ENCODE measurements at places on chromosomes 4 and X. TPM values are rescaled to one million over a fixed set of nuclear protein-coding genes. Genes with fewer than 3 reads are reported as not detected.

- no peak for DNase-seq
Measured at GRCh38 chr4:114400531-114400930, 198.1 kb upstream of the UGT8 start.

DNA sequence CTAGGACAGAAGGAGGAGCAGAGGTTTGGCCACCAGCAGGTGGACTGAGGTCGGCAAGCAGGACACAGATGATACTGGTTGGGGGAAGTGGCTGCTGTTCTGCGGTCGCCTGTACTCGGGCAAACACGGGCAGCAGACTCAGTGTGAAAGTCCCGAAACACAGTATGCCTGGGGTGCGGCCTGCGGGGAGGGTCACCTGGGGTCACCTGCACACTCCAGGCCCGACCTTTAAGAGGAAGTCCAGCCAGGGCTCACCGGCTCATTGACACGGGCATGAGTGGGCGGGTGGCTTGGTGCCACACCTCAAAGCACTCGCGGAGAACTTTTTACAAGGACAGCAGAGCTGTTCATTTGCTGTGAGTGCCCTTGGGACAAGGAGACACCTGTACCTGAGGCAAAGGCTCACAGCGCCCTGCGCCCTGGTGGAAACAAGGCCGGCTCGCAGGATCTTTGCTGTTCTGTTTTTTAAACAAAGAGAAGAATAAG, 71.5 kb upstream of the MXD4 start:
- DNase-seq, result no peak

The MAGEC1 gene
- 0.06 TPM for polyA plus RNA-seq

GRCh38 chr4:45350438-45350837, 624.1 kb upstream of the GNPDA2 start:
- peak; percentile 40 for DNase-seq

DNA sequence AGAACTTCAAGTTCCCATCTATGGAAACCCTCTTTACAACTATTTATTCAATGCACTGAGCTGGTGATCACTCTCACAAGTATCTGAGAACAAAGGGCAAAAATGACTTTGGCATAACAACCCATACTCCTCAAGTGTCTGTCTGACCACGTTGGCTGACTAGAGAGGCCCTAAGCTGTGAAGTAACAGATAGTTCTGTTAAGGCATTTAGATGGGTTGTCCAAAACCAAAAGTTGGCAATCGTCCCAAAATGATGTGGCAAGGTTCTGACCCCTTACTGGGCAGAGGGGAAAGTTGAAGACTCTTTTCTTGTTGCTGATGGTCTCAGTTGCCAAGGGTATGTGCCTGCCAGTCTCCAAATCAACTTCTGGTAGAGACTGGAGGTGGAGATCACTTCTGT, 524.8 kb downstream of the PPARGC1A start:
- DNase-seq, result no peak

GRCh38 chrX:7077241-7078230, 70.0 kb upstream of the STS start:
- DNase-seq, result no peak

DNA sequence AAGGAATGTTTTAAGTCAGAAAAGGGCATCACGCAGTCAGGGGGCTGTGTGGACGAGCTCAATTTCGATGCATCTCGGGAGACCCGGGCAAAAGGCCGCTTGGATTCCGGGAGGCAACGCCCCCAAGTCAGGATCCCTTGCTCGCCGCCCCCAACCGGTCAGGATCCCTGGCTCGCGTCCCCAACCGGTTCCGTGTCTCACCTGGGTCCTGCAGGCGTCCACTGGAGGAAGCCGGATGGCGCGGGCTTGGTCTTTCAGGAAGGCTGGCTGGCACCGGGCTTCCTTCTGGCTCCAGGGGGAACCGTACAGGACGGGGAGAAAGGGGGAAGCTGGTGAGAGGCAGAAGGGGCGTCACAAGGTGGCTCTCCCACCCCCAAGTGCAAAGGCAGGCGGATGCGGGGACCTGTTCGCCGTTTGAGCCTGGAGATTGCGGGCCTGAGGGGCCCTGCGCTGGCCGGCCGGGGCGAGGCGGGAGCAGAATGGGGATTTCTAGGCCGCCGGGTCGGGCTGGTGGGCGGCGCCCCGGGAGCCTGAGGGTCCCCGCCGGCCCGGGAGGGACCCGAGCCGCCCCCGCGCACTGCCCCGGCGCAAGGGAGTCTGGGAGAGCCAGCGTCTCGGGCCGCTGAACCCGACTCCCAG, 84.7 kb downstream of the HPRT1 start:
- peak; percentile 60 for DNase-seq

The VCX2 gene
- polyA plus RNA-seq, result not detected

- no peak for DNase-seq
Measured at GRCh38 chr4:141133999-141134995, 1.0 kb upstream of the RNF150 start.

DNA sequence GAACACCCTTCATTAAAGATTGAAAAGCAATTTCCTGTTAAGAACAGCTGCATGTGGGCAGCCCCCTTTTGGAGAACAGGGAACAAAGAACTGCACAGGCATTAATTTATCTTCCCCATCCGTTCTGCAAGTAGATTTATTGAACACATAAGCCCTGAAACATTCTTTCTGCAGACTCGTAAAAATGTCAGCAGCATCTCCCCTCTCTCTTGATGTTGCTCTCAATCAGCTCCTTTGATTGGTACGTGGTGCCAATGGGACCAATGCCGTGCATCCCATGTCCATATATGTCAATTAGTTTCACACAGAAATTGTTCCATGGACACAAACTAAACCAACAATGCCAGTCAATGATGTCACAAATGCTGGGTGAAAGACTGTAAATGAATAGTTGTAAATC, 228.5 kb upstream of the RASGEF1B start:
- no peak for DNase-seq

DNA sequence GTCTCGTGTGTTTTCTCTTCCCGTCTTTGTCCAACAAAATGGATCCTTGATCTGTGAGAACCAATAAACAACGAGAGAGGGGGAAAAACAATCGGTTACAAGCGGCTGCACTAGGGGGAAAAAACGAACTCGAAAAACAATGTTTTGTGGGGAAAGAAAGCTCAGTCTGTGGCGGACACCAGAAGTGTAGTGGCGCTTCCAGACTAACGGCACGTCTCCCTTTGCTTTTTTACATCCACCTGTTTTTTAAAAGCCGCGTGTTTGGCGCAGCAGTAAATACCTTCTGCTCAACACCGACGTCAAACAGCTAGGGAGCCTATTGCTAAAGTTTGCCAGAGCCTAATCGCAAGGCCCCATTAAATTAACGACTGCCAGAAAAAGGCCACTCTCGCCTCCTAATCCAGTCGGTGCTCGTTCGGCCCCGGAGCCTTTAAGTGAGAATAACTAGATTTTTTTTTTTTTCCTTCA, 3.3 kb downstream of the NKX6-1 start:
- DNase-seq, result no peak

The NR0B1 gene
- polyA plus RNA-seq, result 0.15 TPM

DNA sequence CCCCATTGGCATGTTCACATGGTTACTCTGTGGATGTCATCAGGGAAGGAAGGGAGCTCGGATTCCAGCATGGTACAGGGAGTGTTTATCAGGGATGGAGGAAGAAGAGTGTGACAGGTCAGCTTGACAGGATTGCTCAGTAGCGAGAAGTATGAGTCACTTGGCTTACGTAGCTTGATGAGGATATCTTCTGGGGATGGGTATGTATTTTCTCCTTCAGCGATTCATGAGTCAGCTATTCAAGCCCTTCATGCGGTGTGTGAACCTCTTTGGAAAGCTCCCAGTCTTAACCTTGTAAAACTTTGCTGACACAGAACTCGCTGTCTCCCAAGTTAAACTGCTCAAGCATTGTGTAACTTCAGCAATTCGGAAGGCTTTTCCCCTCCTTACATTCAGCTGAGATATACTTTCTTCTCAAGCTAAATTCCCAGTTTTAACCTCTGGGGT, 275.4 kb downstream of the ARHGAP10 start:
- DNase-seq, result no peak

The MAD2L1 gene
- 13.3 TPM for polyA plus RNA-seq

DNA sequence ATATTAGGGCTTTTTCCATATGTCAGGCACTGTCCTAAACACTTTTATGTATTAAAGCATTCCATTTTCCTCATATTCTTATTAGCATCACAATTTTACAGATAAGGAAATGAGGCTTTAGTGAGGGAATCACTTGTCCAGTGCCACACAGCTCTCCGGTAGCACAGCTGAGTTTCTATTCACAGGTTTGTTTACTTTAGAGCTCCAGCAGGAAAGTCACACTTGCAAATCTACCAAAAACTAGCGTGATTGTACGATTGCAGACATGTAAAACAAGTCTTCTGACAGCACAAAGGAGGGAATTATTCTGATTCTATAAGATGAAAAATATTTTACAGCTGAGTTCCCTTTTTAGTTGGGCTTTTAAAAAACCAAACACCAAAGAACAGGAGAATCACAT, 472.1 kb downstream of the TMA16 start:
- no peak for DNase-seq

- DNase-seq, result no peak
Measured at GRCh38 chrX:16785247-16786138, 773 bp upstream of the TXLNG start.

The PF4V1 gene
- polyA plus RNA-seq, result not detected

DNA sequence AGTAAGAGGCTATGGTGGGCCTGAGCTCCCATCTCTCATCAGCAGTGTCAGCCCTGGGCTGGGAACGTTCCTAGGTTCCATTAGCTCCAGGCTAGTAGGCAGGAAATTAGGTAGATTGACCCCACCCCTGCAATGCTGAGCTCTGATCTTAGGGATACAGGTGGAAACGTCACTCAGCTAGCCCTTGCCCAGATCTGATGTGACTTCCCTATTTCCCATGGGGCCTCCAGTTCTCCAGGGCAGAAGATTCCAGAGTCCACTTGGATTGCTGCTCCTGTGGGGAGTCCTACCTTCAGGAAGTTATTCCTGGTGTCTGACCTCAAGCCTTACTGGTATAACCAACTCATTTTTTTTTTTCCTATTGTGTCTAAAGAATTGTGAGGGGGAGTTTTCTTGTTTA, 81.1 kb downstream of the EFNB1 start:
- DNase-seq, result no peak

DNA sequence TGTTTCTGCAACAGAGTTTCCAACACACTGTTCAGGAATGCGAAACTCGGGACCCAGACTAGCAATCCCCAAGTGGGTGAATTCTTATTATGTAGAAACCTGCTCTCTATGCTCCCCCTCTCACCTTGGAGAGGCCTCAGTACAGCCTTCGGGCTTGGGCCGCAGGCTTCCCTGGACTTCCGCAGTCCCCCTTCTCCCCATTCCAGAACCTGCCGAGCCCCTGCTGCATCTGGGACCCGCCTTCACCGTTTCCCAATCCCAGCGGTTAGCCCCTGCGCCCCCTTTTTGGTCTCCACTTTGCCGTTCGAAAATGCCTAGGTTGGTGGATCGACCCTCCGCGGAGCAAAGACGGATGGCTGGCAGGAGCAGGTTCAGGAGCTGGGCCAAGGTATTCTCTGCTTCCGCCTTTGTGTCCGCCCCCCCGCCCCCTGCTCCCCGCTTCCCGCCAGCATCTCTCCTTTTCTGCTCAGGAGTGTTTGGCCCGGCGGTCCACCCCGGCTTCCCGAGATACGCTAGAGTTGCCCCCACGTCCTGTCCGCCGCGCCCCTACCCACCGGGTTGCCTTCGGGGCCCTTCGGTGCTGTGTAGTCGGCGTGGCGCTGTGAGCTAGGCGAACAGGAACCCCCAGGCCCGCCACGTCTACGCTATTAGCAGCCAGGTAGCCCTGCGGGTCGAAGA, 11.5 kb downstream of the HAND2 start:
- no peak for DNase-seq

The TLR10 gene
- 0.41 TPM for polyA plus RNA-seq

DNA sequence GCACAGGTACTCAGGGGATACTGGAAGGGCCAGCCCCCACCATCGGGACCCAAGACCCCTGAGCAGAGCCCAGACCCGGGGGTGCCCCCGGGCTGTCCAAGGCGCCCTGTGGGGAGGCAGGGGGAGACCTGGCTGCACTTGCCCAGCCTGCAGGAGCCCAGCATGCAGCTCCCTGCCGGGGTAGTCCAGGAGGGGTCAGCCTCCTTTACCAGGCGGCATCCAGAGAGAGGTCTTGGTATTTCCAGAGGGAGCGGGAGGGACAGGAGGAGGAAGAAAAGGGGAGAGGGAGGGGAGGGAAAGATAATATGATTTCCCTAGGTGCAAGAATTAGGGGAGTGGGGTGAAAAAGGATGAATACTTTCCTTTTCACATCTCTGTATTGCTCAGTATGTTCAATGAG, 97.5 kb downstream of the ABLIM2 start:
- DNase-seq, result no peak

DNA sequence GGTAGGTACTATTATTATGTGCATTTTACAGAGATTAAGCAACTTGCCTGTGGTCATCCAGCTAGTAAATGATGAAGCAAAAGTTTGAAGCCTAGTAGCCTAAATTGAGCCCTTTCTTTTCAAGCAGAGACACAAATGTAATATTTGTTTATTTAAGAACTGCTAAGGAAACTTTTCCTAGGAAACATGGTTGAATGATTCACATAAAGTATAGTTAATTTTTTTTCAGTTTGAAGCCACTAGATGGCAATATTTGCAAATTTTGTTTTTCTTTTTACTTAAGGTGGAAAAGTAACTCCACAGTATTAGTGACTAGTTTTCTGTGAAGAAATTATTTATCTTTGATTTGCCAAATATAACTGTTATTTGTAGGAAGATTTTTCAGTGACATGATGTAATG, 52.8 kb upstream of the ANKRD17 start:
- DNase-seq, result no peak

DNA sequence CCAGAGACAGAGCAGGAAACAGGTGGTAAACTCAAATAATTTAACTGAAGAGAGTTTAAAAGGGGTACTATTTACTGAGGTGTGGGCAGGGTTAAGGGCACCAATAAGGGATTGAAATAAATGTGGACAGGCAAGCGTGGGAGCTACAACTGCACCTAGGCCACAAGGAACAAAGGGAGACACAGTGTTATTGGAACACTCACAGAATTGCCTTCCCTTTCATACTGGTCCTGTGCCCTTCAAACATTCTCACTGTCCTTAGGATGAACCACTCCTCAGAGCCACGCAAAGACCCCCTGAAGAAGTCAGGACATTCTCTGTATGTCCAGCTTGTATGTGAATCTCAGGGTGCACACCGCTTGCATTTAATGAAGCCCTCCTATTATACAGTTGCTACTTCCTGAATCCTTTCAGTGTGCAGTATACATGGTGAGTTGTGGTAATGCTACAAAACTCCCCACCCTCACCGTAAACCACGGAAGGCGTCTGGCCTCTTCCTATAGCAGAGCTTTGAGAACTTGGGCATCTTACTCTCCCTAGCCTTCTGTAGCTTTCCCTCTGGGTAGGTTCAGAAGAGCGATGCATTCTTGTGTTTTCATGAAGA, 9.6 kb upstream of the MRPL1 start:
- DNase-seq, result no peak

The RHOH gene
- polyA plus RNA-seq, result 0.13 TPM

The OPRPN gene
- not detected for polyA plus RNA-seq

The SPANXN4 gene
- not detected for polyA plus RNA-seq

DNA sequence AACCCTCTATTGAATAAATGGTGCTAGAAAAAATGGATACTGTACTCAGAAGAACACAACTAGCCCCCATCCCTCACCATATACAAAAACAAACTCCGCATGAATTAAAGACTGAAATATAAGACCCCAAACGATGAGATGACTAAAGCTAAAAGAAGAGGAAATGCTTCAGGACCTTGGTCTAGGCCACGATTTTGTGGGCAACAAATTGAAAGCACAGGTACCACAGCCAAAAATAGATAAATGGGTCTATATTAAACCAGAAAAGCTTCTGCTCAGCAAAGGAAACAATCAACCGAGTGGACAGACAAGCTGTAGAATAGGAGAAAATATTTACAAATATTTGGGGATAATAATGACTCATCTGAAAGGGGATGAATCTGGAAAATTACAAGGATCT, 86.4 kb upstream of the DHRSX start:
- DNase-seq, result no peak

The CHST7 gene
- 6.2 TPM for polyA plus RNA-seq
